Activated CD4-positive, alpha-beta T cell treated with anti-CD3 and anti-CD28 coated beads for 4 hours (primary cell): ENCODE measurements at places on chromosomes 12 and 14.

DNA sequence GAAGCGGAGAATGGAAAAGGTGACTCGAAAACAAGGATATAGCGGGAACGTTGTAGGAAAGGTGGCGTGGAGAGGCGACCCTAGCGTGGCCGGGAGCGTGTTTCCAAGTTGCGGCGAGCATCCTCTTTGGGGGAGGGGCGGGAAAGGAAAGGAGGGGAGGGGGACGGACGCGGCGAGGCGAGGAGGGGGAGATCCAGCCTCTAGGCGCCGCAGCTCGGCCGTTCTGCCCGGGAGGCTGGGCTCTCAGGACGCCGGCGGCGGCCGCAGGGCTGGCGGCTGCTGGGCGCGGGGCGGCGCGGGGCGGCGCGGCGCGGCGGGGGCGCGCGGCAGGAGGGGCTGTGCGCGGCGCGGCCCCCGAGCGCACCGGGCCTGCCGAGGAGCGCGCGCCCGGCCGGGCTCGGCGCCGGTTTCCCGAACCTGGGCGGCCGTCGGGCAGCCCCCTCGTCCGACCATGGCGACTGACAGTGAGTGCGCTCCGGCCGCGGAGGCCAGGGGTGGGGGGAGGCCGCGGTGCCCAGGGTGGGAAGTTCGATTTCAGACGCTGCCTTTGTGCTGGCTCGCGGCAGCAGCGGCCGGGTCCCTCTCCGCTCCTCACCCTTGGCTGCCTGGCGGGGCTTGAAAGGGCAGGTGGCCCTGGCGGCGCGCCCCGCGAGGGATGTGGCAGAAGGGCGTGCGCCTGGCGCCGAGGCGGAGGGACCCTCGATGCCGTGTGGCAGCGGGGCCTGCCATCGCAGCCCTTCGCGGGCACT lies 50.3 kb downstream of the SNAPC1 start:
- no peak for DNase-seq

- peak; percentile 16 for DNase-seq
Observed at GRCh38 chr14:61178226-61179060, 102.7 kb downstream of the TMEM30B start.

DNA sequence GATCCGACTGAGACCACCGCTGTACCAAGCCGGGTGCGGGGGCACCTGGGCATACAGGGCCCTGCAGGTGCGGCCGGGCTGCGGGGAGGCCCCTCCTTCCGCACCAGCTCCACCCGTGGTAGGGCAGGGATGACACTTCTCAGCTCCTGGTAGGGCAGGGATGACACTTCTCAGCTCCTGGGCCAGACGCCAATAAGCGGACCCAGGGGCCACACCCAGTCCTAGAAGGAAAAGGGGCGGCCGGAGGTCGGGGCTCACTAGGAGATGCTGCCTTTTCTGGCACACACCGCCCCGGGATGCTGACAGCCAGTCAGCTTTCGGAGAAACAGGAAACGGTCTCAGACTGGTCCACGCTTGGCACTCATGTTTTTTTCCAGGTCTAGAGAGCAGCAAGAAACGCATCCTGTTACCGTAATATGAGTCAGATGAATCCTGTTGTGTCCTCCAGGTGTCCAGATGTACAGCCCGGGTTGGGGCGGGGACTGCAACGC lies 34.8 kb downstream of the NFKBIA start:
- DNase-seq: no peak

DNA sequence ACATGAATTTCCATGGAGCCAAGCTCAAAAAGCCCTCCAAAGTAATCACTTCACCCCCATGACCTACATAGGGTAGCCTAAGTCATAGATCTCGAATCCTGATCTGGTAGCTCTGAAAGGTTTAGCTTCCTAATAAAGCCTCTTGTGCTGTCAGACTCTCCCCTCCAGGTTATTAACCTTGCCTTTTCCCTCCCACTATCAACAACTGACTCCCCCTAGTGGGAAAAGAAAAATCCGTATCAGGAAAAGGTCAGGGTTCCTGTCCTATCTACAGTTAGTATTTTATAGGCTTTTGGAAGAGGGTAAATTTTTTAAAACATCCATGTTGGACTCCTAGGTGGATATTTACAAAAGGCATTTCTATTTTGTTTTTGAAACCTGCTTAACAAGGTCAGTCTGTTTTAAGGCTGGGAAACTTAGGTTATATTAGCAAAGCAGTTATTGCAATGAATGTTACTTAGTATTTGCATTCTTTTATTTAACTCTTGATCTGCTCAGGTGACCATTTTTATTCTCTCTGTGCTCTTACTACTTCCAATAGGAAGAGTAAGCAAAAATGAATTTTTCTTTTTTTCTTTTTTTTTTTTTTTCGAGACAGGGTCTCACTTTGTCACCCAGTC lies 8.0 kb downstream of the YY1 start:
- DNase-seq: no peak

- DNase-seq: no peak
Observed at GRCh38 chr12:6161124-6161882, 36.8 kb upstream of the VWF start.

DNA sequence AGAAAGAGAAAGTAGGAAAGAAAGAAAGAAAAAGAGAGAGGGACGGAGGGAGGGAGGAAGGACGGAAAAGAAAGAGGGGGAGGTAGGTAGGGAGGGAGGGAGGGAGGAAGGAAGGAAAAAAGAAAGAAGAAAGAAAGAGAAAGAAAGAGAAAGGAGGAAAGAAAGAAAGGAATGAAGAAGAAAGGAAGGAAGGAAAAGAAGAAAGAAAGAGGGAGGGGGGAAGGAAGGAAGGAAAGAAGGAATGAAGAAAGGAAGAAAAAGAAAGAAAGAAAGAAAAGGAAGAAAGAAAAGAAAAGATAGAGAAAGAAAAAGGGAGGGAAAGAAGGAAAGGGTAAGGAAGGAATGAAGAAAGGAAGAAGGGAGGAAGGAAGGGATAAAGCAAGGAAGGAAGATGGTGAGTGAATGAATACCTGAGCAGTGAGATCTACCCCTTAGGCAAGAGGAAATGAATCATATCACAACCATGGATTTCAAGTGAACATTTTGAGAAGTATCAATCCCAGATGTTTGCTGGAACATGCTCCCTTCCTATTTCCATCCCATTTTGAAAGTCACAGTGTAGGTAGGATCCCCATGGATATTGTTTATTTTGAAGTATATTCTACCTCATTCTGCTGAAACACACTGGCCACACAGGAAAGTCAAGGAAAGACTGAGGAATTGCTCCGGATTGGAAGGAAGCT lies 639.4 kb upstream of the TBX3 start:
- no peak for DNase-seq

GRCh38 chr12:18468246-18469075 lies 207.1 kb downstream of the PIK3C2G start:
- no peak for DNase-seq
